ENCODE measurements at places on chromosomes 3 and 15.

DNA sequence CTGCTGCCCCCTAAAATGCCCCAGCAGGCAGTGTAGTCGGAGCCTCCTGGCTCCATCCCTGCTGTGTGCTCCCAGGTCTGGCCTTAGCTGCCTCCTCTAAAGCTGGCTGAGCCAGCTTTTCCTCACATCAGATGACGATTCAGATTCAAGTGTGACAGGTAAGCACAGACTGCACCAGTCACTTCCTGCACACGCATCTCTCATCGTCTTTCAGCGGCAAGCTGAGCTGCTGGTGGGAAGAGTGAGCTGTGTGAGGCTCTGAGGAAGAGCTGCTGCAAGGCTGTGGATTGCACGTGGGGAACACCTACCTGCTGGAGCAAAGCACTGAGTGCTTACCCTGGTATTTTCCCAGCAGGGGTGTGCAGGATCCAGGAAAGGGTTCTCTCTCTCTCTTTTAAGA, 88.4 kb upstream of the RPL32 start:
- DNase-seq = no peak

DNA sequence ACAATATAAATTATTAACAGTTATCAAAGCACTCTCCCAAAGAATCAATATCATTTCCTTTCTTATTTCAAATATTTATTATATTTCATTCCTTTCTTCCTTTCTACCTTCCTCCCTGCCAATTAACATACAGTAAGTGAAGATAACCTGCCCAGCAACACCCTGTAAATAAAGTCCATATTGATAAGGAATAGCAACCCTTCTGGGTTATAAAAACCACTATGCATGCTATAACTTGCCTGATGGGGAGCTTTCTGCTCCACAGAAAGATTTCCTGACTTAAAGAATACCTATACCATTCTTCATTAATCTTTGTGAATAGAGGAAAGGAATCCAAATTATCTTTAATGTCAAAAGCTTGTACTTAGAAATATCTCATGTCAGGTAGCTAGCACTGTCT, 166.5 kb downstream of the ISL2 start:
- DNase-seq = no peak

DNA sequence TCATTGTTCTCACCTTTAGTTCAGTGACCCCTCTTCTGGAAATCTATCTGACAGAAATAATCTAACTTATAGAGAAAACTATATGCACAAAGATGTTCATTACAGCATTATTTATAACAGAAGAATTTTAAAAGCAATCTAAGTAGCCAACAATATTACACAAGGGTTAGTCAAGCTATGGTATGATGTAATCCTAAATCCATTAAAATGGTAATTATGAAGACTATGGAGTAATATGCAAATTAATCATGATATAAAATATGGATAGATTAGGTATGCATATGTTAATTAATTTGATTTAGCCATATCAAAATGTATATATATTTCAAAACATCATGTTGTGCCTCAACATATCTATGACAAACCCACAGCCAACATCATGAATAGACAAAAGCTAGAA, 17.7 kb upstream of the HERC1 start:
- DNase-seq = no peak

DNA sequence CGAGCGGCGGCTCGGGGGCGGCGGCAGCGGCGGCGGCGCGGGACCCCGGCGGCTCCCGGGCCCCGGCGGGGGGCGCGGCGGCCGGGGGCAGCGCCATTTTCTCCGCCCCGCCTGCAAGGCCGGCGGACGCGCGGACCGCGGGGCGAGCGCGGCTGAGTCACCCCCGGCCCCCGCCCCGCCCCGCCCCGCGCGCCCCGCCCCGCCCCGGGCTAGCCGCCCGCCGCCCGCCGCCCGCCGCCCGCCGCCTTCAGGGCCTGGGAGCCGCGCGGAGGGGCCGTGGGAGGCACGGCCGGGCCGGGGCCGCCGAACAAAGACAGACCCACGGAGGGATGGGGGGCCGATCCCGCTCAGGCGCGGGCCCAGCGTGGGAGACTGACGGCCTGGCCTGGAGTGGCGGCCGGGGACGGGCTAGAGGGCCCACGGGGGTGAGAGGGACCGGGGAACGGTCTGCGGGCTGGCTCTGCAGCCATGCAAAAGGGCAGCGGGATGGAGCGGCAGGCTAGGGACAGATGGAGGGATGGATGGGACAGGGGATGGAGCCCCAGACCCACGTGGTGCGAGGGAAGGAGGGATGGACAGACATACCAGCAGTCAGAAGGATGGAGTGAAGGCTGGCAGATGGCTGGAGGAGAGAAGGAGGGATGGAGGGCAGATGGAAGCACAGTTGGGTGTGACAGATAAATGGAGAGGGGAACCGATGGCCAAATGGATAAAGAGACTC, at the start of gene EIF4E3:
Gene EIF4E3 (minus strand): TSS at position 132 of the 721 bp plus-strand sequence. CDS start 35 bp downstream, at position 97.
- DNase-seq = peak; percentile 37

GRCh38 chr15:55799291-55800212, 56.6 kb upstream of the PRTG start:
- DNase-seq = peak; percentile 73

- no peak for DNase-seq
Observed at GRCh38 chr3:196194542-196194915, 16.7 kb downstream of the ZDHHC19 start.

GRCh38 chr15:74311734-74312444, 55.6 kb downstream of the CYP11A1 start:
- DNase-seq = peak; percentile 70

DNA sequence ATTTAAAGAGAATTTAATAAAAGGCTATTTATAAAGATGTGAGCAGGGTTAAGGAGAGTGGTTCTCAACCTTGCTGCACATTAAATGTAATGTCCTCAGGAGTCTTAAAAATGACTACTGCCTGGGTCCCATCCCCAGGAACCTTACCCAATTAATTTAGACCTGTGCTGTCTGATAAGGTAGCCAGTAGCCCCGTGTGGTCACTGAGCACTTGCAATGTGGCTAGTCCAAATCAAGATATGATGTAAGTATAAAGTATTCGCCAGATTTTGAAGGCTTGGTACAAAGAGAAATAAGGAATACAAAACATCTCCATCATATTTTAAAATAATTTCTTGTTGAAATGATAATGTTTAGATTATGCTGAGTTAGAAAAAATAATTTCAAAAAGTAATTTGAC, 343.3 kb upstream of the PPP2R3A start:
- DNase-seq = no peak

DNA sequence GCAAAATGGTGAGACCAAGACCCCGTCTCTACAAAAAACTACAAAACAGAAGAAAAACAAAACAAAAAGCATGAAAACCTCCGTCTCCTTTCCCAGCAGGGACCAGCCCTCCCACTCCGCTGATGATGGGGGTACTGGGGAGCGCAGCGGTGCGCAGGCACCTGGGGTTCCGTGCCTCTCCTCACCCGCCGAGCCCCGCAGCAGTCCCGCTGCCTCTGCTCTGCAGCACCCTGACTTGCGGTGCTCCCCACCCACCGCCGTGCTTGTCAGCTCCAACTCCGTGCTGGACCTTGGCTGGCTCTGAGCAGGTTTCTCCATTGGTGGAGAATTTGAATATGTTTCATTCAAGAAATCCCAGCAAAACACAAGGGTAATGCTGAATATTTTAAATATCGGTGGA, 46.7 kb upstream of the ATP10A start:
- DNase-seq = no peak

DNA sequence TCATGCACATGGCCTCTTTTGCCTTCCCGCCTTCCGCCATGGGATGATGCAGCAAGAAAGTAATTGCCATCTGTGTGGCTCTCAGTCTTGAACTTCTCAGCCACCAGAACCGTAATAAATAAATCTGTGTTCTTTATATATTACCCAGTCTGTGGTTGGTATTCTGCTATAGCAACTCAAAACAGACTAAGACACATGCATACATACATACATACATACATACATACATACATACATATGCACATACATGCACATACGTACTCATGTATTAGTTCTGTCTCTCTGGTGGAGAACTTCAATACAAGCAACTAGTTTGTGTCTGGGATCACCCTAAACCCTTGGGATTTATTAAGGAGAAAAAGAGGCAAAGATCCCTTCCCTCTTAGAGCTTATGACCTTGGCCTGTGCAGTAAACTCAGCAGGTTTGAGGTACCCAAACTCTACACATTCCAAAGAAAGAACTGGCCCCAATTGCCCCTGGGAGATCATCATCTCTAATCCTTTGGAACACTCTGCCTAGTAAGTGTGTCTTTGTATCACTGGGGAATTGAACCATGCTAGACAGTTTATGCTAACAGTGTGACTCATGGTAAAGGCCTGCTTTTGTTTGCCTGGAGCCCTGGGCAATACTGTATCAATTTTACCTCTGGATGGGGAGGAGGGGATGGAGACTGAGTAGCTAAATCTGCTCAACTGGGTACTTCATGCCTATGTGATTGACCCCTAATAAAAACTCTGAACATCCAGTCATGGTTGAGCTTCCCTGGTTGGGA, 115.6 kb upstream of the LMCD1 start:
- peak; percentile 7 for DNase-seq

GRCh38 chr15:97955529-97955928, 5.0 kb upstream of the ARRDC4 start:
- no peak for DNase-seq

GRCh38 chr3:101193957-101194356, 126.4 kb downstream of the IMPG2 start:
- peak; percentile 21 for DNase-seq

- DNase-seq = no peak
Observed at GRCh38 chr3:59938828-59939227, 889.0 kb upstream of the CFAP20DC start.
